ENCODE measurements at places on chromosomes 16 and 17.

- no peak for DNase-seq
Observed at GRCh38 chr16:85849388-85849787, 49.6 kb upstream of the IRF8 start.

DNA sequence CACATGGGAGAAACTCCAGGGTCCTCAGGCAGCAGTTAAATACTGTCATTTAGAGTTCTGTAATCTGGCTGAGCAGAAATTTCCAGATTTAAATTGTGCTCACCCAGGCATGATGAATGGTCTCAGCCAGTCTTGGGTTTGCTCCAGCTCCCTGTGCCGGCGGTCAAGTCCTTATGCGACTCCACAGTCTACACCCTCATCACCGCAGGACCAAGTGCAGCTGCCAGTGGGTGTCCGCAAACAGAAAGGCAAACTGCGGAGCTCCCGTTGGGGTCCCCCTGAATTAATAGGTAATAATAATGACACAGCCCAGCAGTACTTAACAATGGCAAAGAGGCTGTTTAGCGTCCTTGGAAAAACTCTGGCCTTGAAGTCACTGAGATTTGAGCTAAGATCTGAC lies 3.9 kb upstream of the CACNG4 start:
- DNase-seq = no peak

DNA sequence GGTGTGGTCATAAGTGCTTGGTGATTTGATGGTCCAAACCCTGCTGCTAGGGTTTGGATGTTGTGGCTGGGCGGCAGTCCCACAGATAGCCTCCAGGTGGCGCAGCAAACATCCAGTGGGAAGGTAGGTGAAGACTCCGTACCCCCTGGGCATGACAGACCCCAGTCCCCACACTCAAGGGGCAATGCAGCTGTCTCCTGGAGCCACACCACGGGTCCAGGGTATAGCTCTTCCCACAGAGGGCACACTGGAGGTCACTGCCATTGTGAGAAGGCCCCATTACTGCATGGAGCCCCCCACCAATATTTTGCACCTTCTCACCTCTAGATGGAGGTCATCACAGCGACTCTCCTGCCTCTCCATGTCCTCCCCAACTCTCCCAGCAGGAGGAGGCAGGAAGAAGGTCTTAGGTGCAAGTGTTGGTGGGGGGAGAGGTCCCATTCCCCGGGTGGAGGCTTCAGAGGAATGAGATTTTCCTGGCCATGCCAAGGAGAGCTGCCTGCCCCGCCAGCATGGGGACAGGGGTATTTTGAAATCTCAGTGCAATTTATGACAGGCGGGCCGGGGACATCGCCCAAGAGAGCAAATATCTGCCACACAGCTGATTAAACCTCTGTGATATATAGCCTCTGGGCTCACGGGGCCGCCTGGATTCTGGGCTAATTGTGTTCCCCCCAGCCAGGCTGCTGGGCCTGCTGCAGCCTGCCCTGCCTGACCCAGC lies 17.1 kb upstream of the C17orf113 start:
- DNase-seq = peak; percentile 85

DNA sequence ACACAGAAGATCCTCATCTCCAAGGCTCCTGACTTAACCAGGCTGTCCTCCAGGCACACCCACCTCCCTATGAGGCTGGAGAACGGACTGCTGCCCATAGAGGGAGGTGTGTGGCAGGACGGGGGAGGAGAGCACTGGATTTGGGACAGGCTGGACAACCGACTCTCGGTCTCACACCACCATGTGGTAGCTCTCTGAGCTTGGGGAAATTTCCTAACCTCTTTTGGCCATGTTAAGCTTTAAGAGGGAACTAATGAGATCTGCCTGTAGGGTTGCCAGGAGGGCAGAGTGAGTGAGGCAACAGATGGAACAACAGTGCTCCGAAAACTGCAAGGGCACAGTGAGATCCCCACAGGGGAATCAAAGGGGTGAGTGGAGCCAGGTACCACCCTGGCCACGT lies 32.7 kb downstream of the RHBDL3 start:
- no peak for DNase-seq

DNA sequence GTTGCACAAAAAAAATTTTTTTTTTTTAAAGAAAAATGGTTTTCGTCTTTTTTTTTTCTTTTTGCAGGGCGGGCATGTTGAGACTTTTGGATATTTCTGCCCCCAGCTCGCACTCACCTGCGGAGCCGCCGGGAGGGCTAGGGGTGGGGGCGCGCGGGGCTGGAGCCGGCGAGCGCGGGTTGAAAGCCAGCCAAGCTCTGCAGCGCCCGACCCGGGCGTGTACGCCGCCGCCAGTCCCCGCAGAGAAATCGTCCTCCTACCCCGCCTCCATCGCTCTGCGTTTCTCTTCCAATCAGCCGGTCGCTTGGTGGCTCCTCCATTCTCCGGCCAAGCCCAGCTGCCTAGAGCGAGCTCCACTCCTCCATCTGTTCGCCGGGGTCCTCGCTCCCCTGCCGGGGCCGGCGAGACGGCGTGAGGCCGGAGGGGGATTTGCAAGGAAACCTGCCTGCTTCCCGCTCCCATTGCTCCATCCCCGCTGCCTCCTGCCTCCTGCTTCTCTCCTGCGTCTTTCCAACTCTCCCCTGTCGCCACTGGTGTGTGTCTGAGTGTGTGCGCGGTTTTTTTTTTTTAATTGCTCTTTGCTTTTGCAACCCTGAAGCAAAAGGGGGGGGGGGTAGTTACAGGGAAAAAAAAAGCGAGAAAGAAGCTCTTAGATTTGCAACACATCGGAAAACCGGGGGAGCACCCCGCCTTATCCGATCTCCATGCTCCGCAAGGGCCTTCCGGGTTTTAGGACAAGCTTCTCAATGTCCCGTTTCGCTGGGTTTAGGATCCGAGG lies 1.8 kb upstream of the UBTF start:
- peak; percentile 76 for DNase-seq

- DNase-seq = no peak
Observed at GRCh38 chr16:86498155-86498670, 12.1 kb upstream of the FOXF1 start.

DNA sequence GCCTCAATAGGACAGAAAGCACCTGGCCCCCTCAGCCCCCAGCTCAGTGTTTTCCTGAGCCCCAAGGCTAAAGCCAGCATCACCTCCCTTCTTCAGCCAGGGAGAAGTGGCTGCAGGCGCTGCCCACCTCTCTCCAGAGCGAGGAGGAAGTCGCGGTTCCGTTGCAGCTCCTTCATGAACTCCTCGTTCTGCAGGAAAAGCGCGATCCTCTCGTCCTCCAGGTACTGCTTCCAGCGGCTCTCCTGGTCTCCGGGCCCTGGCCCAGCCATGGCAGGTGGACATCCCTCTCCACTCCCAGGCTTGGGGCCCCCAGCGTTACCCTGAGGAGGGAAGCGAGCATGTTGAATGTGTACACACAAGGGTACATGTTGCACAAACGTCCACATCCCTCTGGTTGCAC lies 22.7 kb upstream of the MRPS23 start:
- no peak for DNase-seq

DNA sequence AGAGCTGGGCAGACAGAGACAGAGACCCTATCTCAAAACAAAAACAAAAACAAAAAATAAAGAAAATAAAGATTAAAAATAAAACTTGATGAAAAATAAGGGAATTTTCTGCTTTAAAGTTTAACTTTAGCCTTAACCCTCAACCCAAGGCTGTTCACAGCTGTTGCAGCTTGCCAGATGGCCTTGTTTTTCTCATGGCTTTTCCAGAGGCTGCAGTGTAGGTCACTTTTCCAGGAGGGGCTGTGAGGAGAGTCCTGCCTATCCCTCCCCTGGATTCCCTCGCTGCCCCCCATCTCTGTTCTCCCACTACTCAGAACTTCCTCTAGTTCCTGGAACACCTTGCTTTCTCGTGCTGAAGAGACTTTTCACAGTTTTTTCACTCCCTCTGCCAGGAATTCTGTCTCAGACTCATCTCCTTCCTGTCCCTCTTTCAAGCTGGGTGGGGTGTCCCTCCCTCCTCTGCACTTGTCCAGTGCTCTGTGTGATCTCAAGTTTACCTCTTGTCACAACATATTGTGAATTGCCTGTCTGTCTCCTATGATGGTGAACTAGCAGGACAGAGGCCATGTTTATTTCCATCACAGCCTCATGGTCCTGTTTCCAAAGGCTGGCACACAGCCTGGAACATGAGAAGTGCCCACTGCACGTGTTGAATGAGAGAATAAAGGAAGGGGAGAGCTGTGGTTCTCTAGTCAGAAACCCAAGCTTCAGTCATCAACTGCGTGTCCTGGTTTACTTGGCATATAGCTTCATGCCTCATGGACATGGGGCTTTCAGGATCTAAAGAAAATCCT lies 69.9 kb upstream of the MSI2 start:
- no peak for DNase-seq

- peak; percentile 20 for DNase-seq
Observed at GRCh38 chr17:29838961-29839360, 91.1 kb downstream of the SSH2 start.

- no peak for DNase-seq
Observed at GRCh38 chr17:18064053-18064452, 23.7 kb upstream of the DRG2 start.

DNA sequence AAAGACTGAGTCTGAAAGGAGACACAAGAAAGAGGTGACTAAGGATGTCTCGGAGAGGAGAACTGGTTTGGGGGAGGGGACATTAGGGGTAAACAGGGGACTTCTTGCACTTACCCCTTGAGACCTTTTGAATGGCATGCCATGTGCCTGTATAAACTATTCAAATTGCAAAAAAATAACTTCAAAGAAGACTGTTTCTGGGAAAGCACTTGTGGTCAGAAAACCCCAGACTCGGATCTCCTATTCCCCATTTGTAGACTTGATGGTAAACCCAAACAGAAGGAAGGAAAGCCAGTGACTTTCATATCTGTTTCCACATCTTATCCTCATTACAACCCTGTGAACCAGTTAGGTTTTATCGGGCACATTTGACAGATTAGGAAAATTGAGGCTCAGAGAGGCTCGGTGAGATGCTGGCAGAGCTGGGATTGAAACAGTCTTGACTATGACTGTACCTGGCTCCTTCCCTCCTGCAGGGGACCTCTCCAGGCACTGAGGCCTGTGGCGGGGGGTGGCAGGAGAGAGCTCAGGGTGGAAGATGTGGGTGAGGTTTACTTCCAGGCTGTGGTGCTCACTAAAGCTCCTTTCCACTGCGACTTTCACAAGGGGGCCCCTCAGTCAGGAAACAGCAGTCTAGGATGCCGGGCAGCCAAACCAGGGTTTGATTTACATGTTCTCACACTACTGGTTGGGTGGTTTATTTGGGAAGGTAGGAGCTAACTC lies 30.5 kb upstream of the PLCG2 start:
- no peak for DNase-seq

DNA sequence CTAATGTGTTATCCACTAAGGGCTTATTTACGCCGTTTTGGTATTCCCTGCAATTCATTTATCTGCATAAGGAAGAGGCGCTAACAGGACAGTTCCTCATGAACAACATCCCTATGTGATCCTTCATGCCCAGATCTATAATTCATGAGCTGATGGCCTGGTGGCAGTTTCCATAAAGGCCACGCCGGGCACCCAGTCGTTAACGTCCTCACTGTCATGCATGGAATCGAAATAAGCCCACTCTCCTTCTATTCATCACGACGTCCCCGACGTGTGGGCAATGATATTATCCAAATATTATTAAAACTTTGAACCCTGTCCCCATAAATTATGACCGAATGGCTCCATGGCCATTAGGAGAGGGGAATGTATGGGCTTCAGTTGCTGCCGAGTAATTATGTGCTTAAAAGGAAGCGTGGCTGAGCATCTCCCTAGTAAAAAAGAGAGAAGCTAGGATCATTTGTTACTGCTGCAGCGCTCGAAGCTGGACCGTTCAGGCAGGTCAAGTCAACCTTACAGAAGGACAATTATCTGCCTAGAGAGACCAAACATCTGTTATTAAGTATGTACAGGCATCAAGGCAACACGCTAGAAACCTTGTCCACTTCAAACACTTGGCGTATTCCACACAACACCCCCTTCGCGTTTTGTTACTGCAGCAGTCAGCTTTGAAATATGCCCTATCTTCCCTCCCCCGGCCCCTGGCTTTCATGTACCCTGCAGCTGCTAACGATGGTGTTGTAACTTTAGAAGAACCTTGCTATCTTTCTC lies 94.0 kb upstream of the SALL1 start:
- no peak for DNase-seq

All from Calu3 (cell line).